Peyer's patch (tissue), 4 donors: ENCODE measurements at places on chromosomes 7 and 10. TPM values are rescaled to one million over a fixed set of nuclear protein-coding genes. Genes with fewer than 3 reads are reported as not detected.

SEC31B gene
- 23.1 TPM for total RNA-seq

UCMA gene
- not detected for total RNA-seq

GPR158 gene
- total RNA-seq, result under 0.01 TPM

KCNIP2 gene
- total RNA-seq, result 4.9 TPM

EEPD1 gene
- 19.8 TPM for total RNA-seq

ACTA2 gene
- 342 TPM for total RNA-seq

VSTM4 gene
- total RNA-seq, result 4.7 TPM

TAS2R5 gene
- total RNA-seq, result 5.4 TPM

CYP26C1 gene
- not detected for total RNA-seq

PNLIP gene
- not detected for total RNA-seq

PRRT4 gene
- total RNA-seq, result not detected

DRGX gene
- not detected for total RNA-seq

FFAR4 gene
- 2.5 TPM for total RNA-seq

ZYX gene
- 47.0 TPM for total RNA-seq

NODAL gene
- total RNA-seq, result not detected

IKZF1 gene
- 34.0 TPM for total RNA-seq

POLR2J2 gene
- 2.6 TPM for total RNA-seq

PRPS1L1 gene
- total RNA-seq, result not detected

PRR15 gene
- 136 TPM for total RNA-seq

TSPAN13 gene
- 26.8 TPM for total RNA-seq

CTAGE6 gene
- total RNA-seq, result not detected
